SK-N-SH treated with all-trans-retinoic acid at 6 μM for 48 hours (cell line): ENCODE measurements at places on chromosomes 4 and X.

GRCh38 chr4:185654965-185655554 lies 119.8 kb upstream of the PDLIM3 start:
- ATAC-seq: no peak

- no peak for ATAC-seq
Observed at GRCh38 chr4:132114885-132115284, 1034.2 kb upstream of the PCDH10 start.

DNA sequence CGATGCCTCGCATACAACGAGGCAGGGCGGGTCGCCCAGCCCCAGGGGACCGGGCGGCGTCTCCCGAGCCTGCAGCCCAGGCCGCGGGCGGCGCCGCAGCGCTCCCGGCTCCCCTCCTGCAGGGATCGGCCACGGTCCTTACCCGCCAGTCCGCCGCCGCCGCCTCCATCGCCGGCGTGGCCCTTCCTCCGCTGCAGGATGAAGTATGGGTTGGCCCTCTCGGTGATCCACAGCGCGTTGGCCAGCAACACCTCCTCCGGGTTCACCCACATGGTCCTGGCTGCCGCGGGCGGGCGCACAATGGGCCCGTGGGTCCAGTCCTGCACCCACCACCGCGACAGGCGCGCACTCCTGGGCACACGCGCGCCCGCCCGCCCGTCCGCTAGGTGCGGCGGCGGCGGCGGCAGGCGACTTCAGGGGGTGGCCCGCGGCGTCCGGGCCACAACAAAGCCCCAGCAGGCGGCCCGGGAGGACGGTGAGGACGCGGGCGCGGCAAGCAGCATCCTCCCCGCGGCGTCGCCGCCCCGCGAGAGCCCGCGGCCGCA lies 339 bp downstream of the TBC1D9 start:
- ATAC-seq: peak; percentile 64

- peak; percentile 79 for ATAC-seq
Observed at GRCh38 chr4:78551420-78552351, at the start of gene ANXA3. Gene ANXA3 (plus strand): TSS chr4:78551770. CDS start chr4:78554474, 2,704 bp downstream.

- no peak for ATAC-seq
Observed at GRCh38 chrX:51608126-51608525, 10.6 kb downstream of the CENPVL3 start.

DNA sequence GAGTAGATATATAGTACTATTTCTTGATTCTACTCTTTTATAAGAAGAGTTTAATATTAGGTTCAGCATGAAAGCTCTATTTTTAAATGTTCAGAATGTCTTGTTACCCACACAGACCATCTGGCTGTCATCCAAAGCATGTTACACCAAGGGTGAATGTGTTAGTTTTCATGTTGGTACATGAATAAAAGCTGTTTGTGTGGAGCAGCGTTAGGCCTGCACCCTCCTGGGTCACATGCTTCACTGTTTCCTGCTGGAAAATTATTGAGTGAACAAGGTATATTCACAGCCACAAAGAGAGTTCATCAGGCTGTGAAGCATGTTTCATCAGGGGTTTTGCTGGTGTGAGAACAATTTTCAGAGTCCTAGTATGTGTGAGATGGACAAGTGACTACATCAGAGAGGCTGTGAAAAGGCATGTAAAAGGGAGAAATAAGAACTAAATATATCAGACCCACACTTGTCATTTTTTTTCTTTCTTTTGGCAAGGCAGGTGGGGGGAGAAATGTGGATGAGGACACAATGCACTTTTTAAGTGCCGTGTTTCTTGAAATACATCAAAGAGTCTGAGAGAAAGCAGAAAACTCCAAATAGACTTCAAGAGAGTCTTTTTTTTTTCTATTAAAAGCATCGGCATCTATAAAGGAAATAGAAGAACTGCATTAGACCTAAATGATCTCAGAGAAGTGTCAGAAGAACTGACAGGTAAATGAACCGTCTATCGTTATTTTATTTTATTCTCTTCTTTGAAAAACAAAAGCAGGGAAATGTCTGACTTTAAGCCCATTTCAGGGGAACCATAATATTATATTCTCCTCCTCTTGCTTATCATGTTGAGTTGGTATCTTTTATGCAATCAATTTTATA lies 2429.7 kb downstream of the PCDH7 start:
- ATAC-seq: no peak

DNA sequence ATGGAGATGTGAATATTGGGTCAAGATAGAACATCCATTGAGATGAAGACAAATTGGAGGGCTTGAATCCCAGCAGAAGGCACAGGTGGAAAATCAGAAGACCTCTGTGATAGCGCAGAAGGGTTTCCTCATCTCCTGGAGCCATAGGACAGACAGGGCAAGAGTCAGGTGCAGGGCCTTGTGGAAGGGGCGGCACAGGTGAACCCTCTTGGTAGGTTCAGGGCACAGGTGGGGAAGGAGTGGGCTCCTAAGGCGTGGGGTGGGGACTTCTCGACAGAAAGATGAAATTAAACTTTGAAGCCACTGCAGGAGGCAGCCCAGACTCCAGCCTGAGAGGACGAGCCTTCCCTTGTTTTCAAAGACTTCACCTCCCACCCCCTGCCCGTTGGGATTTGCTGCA lies 9.3 kb upstream of the RGS12 start:
- no peak for ATAC-seq

- no peak for ATAC-seq
Observed at GRCh38 chr4:39812500-39812899, 114.6 kb downstream of the UBE2K start.

GRCh38 chr4:137090951-137091350 lies 441.3 kb downstream of the PCDH18 start:
- no peak for ATAC-seq

DNA sequence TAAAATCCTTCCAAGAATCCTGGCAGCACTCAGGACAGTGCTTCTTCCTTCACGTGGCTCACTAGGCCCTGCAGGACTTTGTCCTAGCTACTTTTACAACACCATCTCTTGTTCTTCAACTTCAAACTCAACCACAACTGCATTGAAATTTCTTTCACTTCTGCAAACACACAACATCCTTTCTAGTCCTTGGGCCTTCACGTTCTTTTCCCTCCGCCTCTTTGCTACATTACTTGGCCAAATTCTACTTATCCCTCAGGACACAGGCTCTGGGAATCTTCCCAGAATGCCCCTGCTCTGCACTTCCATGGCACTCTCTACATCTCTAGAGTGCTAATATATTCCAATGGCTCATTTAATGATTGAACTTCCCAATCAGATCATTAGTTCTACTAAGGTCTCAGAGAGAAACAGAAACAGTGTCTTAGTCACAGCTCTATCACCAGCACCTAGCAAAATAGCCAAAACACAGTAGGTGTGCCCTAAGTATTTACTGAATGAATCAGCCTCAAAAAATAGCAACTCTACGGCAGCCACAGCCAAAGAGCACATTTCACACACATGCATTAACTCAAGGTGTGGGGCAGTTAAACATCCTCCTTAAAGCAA lies 73.3 kb downstream of the MANBA start:
- ATAC-seq: no peak
